ENCODE measurements at places on chromosomes 4 and X.

GRCh38 chrX:49064735-49065134, 5.9 kb downstream of the CCDC120 start:
- no peak for DNase-seq

- peak; percentile 83 for DNase-seq
Observed at GRCh38 chrX:40434947-40435346, 145.8 kb upstream of the ATP6AP2 start.

DNA sequence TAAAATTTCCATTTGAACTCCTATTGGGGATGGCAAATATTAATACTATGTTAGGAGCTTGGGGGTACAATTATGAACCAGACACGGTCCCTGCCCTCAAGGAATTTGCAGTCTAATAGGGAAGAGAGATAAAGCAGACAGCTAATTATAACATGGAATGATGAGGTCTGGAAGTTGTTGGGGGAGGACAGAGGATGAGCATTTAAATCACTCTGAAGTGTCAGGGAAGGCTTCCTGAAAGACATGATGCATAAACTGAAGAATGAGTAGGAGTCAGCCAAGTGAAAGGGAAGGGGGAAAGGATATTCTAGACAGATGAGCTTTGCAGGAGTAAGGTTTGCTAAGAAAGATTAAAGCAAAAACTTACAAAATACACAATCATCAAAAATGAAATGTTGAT, 15.9 kb downstream of the PLAC1 start:
- DNase-seq = peak; percentile 78

GRCh38 chr4:123597586-123597985, 201.0 kb downstream of the SPRY1 start:
- DNase-seq = peak; percentile 42

DNA sequence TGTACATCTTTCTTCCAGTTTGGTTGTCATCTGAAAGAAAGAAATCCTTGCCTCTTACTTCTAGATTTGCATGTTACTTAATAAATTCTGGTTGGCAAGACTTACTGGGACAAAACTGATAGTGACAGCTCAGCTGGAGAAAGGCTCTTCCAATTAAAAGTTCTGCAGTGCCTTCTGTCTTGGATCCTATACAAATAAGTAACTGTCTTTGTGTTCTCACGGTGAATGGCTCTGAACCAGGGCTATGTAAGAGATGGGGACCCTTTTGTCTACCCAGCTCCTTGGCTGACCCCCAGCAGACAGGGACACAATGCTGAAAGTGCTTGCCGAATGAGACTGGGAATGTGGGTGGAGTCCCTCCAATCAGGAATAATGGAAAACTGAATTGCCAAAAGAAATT, 89.5 kb downstream of the AASDH start:
- DNase-seq = no peak

DNA sequence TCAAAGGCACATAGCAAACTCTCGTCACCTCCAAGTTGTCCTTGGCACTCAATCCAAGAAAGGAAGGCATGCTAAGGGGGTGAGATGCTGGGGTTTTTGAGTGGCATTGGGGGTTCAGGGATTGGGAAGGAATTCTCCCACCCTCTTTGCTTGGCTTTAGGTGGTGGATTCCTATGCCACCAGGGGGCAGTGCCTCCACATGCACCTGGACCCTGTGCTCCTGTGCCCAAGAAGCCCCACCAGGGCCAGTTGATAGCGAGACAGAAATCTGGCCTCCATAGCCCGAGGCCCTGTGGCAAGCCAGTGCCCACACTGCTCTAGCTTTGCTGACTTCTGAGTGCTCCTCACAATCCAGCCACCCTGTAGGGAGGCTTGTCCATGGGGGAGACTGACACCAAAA, 2.0 kb upstream of the FATE1 start:
- DNase-seq = no peak

- DNase-seq = no peak
Observed at GRCh38 chr4:76641758-76642157, 206.7 kb downstream of the SHROOM3 start.

DNA sequence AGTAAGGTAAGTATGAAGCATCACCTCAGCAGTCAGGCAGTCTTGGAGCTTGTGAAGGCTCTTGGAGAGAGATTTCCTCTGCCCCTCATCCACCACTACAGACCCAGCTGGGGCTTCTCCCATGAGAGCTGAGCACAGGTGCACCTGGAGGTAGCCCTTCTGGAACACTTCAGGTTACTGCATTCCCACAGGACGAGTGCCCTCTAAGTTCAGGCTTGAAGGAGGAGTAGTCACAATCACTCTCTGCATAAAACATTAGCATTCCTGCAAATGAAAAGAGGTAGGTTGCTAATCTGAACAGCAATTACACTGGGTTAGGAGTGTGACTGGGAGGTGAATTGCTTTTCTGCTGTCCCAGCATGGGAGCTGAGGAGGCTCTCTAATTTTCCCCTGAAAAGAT, 308.8 kb downstream of the TEX13C start:
- DNase-seq = no peak

DNA sequence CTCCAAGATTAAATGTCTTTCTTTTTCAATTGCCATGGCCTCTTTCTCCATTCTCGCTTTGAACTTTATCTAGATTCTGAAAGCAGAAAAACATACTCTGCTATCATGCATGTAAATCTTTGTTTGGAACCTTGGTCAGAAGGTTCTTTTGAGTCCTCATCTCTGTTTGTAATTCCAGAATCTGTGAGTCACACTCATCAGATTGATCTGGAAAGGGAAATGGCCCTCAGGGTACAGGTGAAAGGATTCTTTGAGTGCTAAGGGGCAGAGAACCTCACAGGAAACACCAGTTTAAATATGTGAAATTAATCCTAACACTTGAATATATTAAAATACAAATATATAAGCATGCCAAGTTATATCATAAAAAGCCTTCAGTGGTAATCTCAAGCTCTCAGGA, 211.0 kb upstream of the ADGRL3 start:
- DNase-seq = no peak

- no peak for DNase-seq
Observed at GRCh38 chrX:10518073-10518472, 102.3 kb downstream of the MID1 start.

GRCh38 chrX:141320801-141321200, 78.5 kb upstream of the SPANXC start:
- no peak for DNase-seq

DNA sequence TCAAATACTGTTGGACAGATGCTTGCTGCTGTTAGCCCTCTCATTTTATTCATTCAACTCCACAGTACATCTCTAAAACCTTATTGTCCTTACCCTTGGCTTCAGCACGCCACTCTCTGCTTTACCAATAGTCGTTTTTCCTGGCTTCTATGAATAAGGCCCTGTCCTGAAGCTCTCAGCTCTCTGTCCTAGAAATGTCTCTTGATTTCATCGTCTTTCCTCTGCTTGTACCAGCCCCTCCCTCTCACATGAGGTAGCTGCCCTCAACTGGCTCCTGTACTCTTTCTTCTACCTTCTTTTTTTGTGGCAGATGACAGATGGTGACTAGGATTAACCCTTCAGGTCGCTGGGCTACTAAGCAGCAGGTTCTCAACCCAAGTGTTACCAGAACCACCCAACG, 11.4 kb downstream of the ADGRA3 start:
- DNase-seq = no peak

GRCh38 chr4:156773648-156774357, 197.8 kb downstream of the PDGFC start:
- peak; percentile 78 for DNase-seq

DNA sequence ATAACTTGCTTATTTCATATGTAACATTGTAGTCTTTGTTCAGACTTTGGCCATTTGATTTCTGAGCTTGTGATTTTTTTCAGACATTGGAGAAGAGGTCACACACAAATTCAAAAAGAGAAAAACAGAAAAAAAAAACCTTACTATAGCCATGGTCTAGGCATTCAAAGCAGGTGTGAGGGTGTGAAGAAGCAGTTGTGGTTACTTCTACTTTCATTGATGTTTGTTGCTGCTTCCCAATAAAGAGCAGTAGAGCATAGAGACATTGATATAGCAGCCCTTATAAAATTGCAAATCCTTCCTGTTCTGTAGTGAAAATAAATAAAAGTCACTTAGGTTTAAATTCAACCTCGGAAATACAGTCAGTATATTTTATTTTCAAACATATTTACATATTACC, 671.6 kb downstream of the GRXCR1 start:
- DNase-seq = no peak

DNA sequence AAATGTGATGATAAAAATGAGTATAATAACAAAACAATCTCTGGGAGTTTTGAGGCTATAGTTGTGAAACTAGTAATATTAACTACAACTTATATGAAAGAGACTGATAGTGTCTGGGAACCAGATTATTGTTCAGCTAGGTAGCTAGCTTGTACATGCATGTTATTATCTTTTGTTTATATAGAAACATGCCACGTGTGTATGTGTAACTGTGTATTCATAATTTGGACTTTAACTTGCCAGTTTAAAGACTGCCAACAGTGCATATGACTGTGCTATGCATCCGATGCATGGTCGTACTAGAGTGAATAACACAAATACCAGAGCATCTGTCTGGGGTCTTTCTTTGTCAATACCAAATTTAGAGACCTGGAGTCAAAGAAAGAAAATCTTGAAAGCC, 92.2 kb downstream of the ADGRL3 start:
- DNase-seq = no peak

- DNase-seq = no peak
Observed at GRCh38 chr4:107120661-107121060, 84.5 kb upstream of the DKK2 start.

- no peak for DNase-seq
Observed at GRCh38 chrX:25853002-25853479, 285.1 kb upstream of the MAGEB18 start.

GRCh38 chr4:60404027-60404426, 796.1 kb upstream of the ADGRL3 start:
- DNase-seq = no peak

GRCh38 chr4:117898496-117898895, 135.8 kb upstream of the NDST3 start:
- peak; percentile 56 for DNase-seq

DNA sequence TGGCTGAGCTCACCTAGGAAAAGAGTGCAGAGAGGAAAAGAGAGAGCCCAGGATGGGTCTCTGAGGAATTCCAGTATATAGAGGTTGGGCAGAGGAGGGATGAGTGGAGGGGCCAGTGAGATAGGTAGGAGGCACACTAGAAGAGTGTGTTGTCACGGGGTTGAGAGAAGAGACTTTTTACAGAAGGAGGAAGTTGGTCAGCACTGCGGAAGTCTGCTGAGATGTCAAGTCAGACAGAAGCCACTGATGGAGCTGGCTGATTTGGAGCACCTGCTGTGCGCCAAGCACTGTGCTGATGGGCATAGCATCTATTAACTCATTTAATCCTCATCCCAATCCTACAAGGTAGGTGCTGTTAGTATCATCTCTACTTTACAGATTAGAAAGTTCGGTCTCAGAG, 60.4 kb downstream of the EFNB1 start:
- DNase-seq = no peak

GRCh38 chr4:106909486-106910188, 126.5 kb downstream of the DKK2 start:
- no peak for DNase-seq

DNA sequence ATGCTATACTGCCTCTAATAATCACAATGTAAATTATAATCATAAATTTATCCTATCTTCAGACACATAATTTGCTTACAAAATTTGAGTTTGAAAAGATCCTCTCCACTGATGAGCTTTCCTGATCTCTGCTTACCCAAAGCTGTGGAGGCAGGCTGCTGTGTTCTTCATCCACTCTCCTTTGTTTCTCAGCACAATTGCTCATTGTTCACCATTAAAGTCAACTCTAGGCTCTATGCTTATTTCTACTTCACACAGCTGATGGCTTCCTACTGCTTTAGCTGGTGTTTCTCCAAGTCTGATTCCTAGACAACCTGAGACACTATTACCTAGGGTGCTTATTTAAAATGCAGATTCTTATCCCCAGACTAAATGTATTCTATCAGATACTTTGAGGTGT, 319.7 kb downstream of the PCDH18 start:
- DNase-seq = no peak

GRCh38 chr4:38497121-38497520, 166.9 kb upstream of the KLF3 start:
- DNase-seq = no peak

DNA sequence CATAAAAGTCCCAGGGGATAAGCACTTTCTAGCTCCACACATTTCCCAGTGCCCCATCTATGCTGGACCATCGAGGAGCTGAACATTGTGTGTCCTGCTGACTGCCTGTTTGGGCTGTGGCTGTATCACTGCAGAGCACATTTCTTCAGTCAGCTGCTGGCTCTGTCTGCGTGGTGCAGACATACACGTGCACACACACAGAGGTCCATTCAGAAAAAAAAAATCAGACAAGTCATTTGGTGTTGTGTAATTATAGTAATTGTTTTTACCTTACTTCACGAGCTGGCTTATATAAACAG, 1.1 kb upstream of the PDLIM3 start:
- DNase-seq = no peak

DNA sequence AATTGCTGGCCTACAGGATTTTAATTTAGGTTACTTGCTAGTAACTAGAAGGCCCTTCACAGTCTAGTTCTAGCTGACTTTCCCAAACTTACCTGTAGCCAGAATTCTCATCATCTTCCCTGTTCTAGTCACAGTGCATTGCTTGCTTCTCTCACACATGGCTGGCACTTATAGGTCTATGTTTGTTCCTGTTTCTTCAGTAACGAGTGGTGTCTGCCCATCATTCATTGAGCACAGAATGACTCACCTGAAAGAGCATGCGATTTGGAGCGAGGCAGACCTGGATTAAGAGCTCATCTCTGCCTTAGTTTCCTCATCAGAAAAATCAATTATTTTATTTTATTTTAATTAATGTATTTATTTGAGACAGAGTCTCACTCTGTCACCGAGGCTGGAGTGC, 201.7 kb upstream of the ANK2 start:
- DNase-seq = no peak

- DNase-seq = peak; percentile 50
Observed at GRCh38 chr4:123562994-123563750, 166.6 kb downstream of the SPRY1 start.

DNA sequence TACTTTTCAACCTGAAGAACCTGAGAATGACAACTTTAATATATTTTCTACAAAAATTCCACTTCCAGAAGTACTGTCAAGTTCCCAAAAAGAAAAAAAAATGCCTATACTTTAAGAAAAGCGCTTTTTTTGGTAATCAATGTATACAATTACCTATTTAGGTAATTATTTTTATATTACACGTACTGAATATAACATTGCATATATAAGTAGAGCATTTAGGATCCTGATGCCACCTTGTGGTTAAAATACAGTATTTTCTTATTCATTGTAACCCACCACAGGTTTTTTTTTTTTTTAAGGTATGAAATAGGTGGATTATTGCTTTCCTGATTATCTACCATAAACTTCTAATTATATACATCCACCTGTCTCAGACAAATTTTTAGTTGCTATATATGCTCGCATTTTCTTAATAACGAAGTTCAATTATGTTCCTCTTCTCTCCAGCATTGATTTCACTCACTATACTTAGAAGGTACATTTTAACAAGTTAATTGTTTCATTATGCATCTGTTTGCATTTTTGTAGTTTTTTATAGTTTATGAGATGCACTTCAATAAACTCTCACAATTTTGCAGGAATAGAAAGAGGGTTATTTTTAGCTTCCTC, 5.2 kb downstream of the MAP9 start:
- DNase-seq = peak; percentile 22

GRCh38 chrX:115719171-115719570, 158.2 kb downstream of the PLS3 start:
- DNase-seq = no peak

- peak; percentile 3 for DNase-seq
Observed at GRCh38 chr4:21469438-21470300, 478.9 kb downstream of the KCNIP4 start.

- peak; percentile 28 for DNase-seq
Observed at GRCh38 chrX:68183612-68184214, 249.6 kb downstream of the OPHN1 start.
